ENCODE measurements at places on chromosomes 2 and 18.

- DNase-seq: no peak
Measured at GRCh38 chr2:195663007-195663406, 6.0 kb downstream of the SLC39A10 start.

GRCh38 chr2:149732001-149732685 is 144.6 kb upstream of the MMADHC start:
- DNase-seq: peak; percentile 81

GRCh38 chr2:23617167-23617810 is 232.3 kb downstream of the KLHL29 start:
- peak; percentile 68 for DNase-seq

DNA sequence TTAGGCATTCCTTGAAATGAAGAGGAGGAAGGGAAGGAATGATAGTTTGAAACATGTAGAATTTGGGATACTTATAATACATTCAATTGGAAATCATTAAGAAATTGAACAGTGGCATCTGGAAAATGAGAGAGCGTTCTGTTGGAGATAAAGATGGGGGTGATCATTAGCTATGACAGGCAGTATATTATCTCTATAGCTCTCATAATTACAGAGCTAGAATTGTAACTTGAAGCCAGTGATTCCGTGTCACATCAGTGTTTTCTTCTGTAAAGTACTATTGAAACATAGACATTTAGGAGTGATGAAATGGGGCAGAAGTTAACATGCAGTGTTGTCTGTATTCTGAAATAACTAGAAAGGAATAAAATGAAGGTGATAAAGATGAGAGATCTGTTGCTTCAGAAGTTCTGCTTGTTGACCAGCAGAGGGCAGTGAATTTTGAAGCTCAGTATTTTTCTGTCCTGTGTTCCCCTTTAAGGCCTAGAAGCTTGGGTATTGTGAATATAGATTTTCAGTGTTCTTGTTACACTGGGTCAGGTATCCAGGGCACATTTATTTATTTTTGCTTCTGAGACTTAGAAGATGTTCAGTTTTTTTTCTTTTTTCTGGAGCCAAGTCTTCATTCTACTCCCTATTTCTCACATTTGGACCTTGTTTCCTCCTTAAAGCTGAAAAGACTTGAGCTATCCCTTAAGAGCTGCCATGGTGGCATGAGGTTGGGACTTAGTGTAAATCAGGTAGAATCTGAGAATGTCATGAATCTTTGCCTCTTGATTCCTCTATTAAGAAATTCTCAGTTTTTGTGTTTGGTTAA is 157.4 kb downstream of the TAF4B start:
- DNase-seq: peak; percentile 54

GRCh38 chr2:11416186-11416585 is 49.8 kb downstream of the E2F6 start:
- no peak for DNase-seq

DNA sequence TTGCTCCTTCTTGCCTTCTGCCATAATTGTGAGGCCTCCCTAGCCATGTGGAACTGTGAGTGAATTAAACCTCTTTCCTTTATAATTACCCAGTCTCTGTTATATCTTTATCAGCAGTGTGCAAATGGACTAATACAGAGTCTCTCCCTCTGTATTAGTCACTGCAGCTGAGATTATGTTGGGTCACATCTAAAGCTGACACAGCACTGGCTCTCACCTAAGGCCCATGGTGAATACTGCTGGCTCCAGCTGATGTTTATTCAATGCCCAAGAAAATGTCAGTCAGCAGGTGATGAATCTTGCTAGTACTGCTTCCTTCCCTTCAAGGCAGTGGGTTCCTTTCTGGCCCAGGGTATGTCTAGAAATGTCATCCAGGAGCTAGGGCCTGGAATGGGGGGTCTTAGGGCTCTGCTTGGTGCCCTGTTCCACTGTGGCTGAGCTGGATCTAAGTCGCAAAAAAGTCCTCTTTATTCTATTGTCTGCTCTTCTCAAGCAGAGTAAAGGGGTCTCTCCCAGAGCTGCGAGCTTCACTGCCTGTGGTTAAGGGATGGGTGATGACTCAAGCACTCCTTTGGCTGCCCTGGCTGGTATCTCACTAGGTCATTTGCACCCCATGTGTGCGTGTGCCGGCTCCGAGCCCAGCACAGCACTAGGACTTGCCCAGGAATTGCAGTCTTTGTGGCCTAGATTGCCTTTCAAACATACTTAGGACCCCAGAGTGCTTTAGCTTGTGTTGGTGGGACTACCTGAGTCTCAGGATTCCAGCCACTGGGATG is 29.9 kb downstream of the PPP1R1C start:
- no peak for DNase-seq

Measured in HFFc6 (cell line).